ENCODE measurements at places on chromosomes 2 and 18.

DNA sequence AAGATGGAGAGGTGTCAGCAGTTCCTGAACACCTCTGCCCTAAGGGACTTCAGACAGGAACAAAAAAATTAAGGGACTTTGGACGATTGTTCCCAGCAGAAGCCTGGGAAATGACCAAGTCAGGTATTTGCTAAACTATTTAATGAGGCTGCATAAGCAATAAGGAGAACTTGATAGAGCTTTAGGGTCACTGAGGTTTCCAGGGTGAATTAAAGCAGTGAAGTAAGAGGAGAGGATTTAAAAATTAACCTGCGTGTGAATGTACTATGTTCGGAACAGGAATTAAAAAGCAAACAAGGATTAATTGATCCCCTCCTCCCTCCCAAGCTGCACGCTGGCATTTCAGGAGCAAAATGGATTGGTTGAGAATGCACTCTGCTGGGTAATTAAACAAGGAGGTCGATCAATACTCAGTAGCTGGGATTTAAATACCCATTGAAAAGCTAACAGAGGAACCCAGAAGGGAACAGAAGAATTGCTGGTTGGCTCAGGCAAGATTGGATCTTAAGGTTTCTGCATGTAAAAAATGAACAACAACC lies 157.2 kb downstream of the RNF152 start:
- DNase-seq = no peak

- no peak for DNase-seq
Measured at GRCh38 chr2:171267855-171268629, 107.3 kb upstream of the TLK1 start.

- no peak for DNase-seq
Measured at GRCh38 chr2:208266553-208266893, 468 bp downstream of the PIKFYVE start.

DNA sequence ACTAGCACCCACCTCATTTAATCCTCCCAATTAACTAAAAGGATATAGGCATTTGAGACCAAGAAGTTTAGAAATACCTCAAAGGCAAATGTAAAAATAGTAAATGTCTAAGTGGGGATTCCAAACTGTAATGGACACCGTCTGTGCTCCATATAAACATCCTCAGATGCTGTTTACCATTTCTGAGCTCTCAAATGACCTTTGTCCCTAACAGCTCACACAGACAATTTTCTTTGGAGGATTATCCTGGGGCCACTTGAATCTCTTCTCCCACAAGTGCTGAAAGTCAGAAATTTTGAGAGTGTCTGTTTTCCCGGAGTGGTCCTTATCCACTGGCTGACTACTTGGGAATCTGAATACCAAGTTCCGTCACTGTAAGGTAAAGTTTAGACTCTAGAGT lies 1418.9 kb downstream of the LRP1B start:
- DNase-seq = no peak

GRCh38 chr2:238449909-238450417 lies 23.2 kb downstream of the ASB1 start:
- DNase-seq = no peak

DNA sequence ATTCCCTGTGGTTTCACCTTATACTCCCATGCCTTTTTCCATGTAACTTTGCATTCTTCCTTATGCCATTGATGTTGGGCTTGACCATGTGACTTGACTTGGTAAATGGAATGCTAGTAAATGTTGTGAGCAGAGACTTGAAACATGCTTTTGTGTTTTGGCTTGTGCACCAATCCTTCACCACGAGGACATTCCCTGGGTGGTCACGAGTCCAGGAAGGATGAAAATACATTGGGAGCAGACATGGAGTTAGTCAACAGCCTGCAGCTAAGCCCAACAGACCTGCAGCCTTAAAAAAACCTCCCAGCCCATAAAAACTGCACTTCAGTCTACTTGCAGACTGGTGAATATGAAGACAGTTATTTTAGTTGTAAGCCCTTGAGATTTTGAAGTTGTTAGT lies 116.5 kb upstream of the SPATS2L start:
- no peak for DNase-seq

DNA sequence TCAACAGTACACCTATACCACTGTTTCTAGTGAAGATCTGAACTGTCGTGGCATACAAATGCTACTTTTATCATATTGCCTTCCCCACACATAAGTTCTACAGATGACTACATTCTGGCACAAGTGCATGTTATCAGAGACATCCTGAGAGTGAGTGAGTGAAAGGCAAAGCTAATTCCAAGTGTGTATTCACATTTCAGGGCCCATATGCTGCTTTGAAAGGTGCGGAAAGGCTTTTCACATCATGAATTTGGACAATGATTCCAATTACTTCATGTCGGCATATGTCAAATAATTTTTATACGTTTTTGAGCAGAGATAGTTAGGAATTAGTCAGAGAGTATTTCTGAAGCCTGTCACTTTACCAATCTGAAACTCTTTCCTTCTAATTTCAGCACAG lies 101.7 kb downstream of the GAREM1 start:
- DNase-seq = no peak

GRCh38 chr2:158413581-158413980 lies 43.0 kb downstream of the CCDC148 start:
- DNase-seq = no peak

DNA sequence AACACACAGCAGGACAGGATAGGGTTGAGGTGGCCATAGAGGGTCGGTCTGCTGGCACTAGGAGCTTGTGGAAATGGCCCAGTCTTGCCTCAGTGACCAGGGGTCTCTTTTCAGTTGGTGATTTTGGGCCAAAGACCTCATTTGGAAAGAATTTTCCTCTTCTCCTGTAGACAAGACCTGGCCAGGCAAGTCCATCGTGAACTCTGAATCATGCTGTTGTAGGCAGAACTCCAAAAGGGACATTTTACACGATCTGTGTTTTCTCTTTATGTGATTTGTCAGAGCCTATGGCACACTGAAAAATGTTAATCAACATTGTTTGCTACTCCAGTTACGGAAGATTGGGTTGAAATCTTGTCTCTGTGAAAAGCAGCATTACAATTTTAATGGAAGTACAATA lies 126.1 kb upstream of the PXDN start:
- no peak for DNase-seq

All from NCI-H1092 (cell line).